ENCODE measurements at places on chromosomes 12 and 14.

GRCh38 chr14:53278602-53279506 lies 125.7 kb upstream of the DDHD1 start:
- no peaks in the 10 kb centered on the region for H3K27me3 ChIP-seq
- H3K4me3 ChIP-seq = no peak overlapping the region
- no peaks in the 10 kb centered on the region for H3K4me1 ChIP-seq
- no peak for DNase-seq
- H3K36me3 ChIP-seq = no peaks in the 10 kb centered on the region
- H3K27ac ChIP-seq = no peak overlapping the region

DNA sequence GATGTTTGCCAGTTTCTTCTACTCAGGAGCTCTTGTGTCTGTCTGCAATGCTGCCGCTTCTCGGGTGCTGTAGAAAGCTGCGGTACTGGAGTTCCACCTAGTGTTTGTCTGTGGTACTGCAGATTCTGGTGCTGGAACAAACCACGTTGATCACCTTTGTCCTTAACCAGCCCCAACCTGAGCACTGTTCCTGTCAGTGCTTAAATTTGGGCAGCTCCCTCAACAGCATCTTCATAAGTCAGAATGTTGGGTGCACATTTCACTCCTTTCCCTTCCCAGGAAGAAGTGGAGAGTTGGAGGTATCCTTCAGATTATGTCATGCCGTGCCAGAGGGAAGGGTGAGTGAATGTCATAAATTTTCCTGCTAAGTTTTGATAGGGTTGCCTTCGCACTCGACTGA lies 48.7 kb upstream of the LALBA start:
- DNase-seq = no peak
- no peaks in the 10 kb centered on the region for H3K36me3 ChIP-seq
- H3K27me3 ChIP-seq = no peaks in the 10 kb centered on the region

DNA sequence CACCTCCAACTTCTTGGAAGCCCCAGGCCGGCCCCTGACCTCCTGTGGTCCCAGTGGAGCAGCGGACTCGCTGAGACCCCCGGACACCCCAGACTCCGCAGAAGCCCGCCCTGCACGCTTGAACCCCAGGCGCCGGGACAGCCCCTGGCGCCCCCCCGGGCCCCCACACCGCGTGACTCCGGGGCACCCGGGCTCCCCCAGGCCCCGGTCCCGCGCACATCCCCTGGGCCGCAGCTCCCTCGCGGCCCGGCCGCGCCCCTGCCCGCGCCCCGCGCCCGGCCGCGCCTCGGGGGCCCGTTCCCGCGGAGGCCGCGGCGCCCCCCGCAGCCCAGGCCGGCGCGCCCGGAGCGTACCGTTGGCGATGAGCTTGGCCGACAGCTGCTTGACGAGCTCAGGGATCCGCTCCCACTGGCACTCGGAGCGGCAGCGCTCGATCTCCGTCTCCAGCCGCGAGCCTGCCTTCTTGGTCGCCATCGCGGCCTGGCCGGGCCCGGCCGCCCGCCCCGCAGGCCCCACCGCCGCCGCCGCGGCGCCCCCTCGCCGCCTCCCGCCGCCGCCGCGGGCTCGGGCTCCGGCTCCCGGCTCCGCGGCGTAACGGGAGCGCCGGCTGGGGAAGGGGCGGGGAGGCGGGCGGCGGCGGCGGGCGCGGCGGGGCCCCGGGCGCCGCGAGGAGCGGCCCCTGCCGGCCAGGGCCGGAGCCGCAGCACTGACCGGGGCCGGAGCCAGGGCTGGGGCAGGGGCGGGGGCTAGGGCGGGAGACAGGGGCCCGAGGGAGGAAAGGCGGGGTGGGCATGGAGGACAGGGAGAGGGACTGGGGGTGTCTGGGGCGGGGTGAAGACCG lies at the start of gene TTC7B:
TSS of gene TTC7B (minus strand) at position 609 of the 841 bp plus-strand sequence. CDS start at position 474, 135 bp downstream.
- H3K27ac ChIP-seq = no peak within 1 kb of the TSS
- no peak for DNase-seq
- H3K36me3 ChIP-seq = no peaks in the 10 kb centered on the region

DNA sequence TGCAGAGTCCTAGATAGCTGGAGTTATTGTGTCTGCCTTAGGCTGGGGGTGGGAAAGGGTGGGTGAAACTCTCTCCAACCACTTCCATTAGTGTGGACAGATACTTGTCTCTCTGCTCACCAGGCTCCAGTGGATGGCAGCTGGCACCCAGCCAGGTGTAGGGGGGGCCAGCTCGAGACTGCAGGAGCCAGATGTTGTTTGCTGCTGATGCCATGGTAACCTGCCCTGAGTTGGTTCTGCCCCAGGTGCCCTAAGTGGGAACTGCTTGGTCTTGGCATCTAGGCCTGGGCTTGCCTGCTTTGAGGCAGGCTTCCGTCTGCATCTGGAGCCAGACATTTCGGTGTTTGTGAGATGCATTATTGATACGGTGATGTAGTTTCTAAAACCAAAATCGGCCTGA lies 82.2 kb downstream of the ADCK1 start:
- no peak overlapping the region for H3K27ac ChIP-seq
- H3K4me3 ChIP-seq = no peak overlapping the region
- H3K27me3 ChIP-seq = no peaks in the 10 kb centered on the region

- no peak overlapping the region for H3K27ac ChIP-seq
- H3K4me1 ChIP-seq = peaks cover 4% of the 10 kb centered on the region
- H3K36me3 ChIP-seq = no peaks in the 10 kb centered on the region
- no peak overlapping the region for H3K4me3 ChIP-seq
- DNase-seq = no peak
Observed at GRCh38 chr12:45200491-45201043, 15.3 kb upstream of the ANO6 start.

DNA sequence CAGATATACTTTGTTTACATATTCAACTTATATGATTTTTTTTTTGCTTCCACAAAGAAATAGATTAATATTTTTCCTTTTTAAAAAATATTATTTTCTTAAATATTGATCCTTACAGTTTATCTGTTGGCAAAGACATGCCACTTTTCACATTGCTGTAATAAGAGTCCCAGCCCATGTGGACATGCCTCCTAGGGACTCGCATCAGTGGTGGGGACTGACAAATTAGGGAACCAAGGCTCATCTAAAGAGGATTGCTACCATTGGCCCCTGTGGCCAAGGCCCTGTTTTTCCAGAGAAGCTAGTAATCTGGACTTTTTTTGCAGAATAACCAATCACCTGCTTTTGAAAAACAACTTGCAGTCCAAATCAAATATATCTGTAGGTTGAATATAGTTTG lies 27.8 kb upstream of the BMAL2 start:
- H3K4me1 ChIP-seq = peaks cover 7% of the 10 kb centered on the region
- no peak for DNase-seq
- H3K4me3 ChIP-seq = no peak overlapping the region
- H3K27me3 ChIP-seq = no peaks in the 10 kb centered on the region
- H3K27ac ChIP-seq = no peak overlapping the region
- H3K36me3 ChIP-seq = peaks cover 3% of the 10 kb centered on the region

DNA sequence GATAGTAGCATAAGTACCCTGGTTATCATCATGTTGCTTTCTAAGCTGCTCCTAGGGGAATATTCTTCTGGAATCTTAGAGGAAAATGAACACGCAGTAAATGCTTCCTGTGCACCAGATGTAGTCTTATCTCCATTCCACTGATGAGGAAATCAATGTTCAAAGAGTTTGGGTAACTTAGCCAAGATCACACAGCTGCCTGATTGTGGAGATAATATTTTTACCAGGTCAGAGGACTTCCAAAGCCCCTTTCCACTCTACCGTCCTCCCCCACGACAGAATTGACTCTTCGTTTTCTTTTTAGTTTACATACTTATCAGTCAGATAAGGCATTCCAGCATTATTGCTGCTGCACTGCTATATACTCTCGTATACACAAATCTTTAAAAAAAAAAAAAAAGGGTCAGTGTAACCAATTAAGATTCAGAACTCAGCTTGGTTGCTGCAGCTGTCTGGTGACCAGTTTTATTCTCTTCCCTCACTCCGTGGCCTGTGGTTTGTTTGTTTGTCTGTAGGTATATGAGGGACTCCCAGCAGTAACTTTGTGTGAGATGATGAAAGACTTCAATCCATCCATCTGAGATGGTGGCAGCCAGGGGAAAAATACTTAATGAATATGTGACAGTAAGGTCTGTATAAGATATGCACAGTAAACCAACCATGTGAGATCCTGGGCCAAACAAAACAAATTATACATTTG lies 110.5 kb downstream of the TGFB3 start:
- H3K4me1 ChIP-seq = peaks cover 3% of the 10 kb centered on the region
- no peaks in the 10 kb centered on the region for H3K36me3 ChIP-seq
- DNase-seq = no peak
- no peak overlapping the region for H3K4me3 ChIP-seq
- no peaks in the 10 kb centered on the region for H3K27me3 ChIP-seq

DNA sequence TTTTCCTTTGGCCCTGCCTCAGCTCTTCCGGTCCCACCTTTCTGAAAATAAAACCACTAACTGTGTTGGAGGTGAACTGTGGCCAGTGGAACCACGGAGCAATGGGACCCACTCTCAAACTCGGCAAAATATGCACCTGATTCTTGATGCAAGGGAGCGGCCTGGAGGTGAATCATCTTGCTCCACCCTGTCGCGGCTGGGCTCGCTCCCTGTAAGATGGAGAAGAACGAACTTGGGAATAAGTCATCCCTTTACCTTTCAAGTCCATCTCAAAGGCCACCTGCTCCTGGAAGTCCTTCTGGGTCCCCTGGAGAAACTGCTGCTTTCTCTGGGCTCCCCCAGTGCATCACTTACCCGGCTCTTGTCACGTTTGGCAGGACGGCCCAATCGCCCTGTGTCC lies 309.9 kb downstream of the BCL11B start:
- H3K27me3 ChIP-seq = no peaks in the 10 kb centered on the region
- H3K4me1 ChIP-seq = peaks cover 12% of the 10 kb centered on the region
- no peak overlapping the region for H3K4me3 ChIP-seq
- no peak overlapping the region for H3K27ac ChIP-seq

GRCh38 chr14:51318813-51319597 lies 79.0 kb downstream of the TMX1 start:
- DNase-seq = no peak
- H3K36me3 ChIP-seq = no peaks in the 10 kb centered on the region
- no peak overlapping the region for H3K4me3 ChIP-seq
- H3K4me1 ChIP-seq = no peaks in the 10 kb centered on the region
- no peaks in the 10 kb centered on the region for H3K27me3 ChIP-seq

DNA sequence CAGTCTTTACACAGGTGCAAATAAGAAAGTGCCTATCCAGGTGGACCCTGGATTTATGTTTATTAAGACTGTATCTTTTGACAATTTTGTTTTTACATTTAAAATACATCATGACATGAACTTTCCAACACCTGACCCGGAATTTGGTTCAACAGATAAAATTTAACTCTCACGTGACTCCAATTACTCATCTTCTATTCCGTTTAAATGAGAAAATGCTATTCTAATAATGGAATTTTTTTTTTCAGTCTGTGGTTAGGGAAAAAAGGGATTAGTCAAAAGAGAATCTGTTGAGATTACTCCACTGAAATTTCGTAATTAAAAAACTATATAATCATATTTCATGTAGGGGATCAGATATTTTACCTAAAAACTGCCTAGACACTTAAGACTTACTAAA lies 11.1 kb downstream of the VPS37B start:
- H3K27me3 ChIP-seq = no peaks in the 10 kb centered on the region
- no peak overlapping the region for H3K27ac ChIP-seq
- H3K36me3 ChIP-seq = peaks cover 9% of the 10 kb centered on the region
- no peak for DNase-seq
- peaks cover 65% of the 10 kb centered on the region for H3K4me1 ChIP-seq

GRCh38 chr12:28987538-28988324 lies 161.3 kb upstream of the FAR2 start:
- H3K27me3 ChIP-seq = no peaks in the 10 kb centered on the region
- no peaks in the 10 kb centered on the region for H3K36me3 ChIP-seq
- no peak overlapping the region for H3K4me3 ChIP-seq
- no peak for DNase-seq

DNA sequence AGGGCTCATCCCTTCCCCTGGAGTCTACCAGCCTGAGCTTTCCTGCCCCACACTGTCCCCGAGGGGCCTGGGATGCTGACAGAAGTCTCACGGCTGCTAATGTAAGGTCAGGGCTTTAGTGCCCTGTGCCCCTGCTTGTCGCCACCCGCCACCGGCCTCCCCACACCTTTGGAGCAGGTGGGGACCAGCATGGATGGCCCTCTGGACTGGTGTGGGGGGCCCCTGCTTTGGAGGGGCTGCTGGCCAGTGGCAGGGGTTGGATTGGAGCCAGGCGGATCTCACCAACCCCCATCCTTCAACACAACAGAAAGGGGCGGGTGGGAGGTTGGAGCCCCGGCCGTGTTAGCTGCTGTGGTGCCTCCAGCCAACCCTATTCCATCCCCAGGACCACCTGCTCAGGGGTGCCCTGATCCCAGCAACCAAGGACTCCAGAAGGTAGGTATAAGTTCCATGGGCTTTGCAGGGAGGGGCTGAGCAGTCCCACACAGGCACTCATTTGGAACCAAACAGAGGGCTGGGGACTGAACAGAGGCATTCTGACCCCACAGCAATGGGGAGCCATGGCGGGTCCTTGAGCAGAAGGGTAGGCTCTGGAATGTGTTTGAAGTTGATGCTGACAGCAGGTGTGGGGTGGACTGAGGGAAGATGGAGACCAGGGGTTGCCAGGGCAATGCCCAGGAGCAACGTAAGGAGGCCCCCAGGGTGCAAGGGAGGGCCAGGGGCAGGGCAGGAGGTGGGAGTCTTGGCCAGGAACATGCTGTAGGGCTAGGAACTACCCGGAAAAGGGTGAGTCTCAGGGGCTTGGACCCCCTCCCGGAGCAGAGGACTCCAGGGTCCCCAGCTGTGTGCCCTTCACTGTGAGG lies 145.1 kb upstream of the C14orf180 start:
- DNase-seq = no peak
- H3K27me3 ChIP-seq = no peaks in the 10 kb centered on the region
- peaks cover 18% of the 10 kb centered on the region for H3K4me1 ChIP-seq
- no peaks in the 10 kb centered on the region for H3K36me3 ChIP-seq
- H3K27ac ChIP-seq = no peak overlapping the region

- no peaks in the 10 kb centered on the region for H3K4me1 ChIP-seq
- H3K27ac ChIP-seq = no peak overlapping the region
- DNase-seq = no peak
- no peak overlapping the region for H3K4me3 ChIP-seq
- H3K27me3 ChIP-seq = no peaks in the 10 kb centered on the region
- no peaks in the 10 kb centered on the region for H3K36me3 ChIP-seq
Observed at GRCh38 chr12:78037707-78038106, 207.0 kb downstream of the NAV3 start.

DNA sequence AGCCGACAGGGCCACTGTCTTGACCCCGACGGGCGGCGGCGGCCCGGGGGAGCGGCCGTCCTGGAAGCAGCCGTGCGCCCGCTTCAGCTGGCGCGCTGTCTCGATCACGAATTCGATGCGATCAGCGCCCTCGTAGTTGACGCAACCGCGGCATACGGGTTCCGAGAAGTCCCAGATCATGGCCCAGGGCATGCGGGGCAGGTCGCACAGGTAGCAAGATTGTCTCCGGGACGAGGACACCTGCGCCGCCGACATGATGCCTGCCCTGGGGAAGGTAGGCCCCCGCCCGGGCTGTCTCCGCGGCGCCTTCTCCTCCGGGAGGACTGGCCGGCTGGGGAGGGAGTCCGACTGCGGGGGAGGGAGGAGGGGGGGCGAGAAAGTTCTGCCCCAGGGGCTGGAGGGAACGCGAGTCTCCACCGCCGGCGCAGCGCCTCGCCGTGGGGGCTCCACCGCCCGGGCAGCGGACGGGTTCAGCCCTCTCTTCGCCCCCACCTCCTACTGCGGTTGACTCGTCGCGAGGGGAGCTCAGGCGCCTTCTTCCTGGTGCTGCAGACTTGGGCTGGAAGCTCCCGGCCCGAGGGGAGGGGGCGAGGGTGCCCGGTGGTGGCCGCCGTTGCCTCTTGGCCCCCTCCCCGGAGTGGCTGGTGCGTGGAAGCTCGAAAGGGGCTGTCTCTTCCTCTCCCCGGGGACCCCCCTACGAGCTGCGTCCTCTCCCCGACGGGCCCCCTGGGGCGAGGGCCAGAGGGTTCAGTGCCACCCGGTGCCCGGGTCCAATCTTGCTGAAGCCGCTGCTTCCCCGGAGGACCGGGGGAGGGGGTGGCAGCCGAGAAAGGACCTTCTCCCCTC lies 747 bp downstream of the IRF2BPL start:
- H3K4me3 ChIP-seq = peak overlapping the region; percentile 78
- H3K4me1 ChIP-seq = peaks cover 85% of the 10 kb centered on the region
- H3K36me3 ChIP-seq = peaks cover 9% of the 10 kb centered on the region
- no peak for DNase-seq
- H3K27ac ChIP-seq = peak overlapping the region; percentile 99

All from esophagus squamous epithelium (tissue), 5 donors.